ENCODE measurements at places on chromosomes 16 and 17. TPM values are rescaled to one million over a fixed set of nuclear protein-coding genes. Genes with fewer than 3 reads are reported as not detected.

Gene KRT28
- not detected for total RNA-seq

Gene TBC1D3C
- not detected for total RNA-seq

Gene PRR11
- 1.4 TPM for total RNA-seq

Gene PPL
- total RNA-seq = 23.8 TPM

Gene CES5A
- not detected for total RNA-seq

Gene OMG
- total RNA-seq = not detected

Gene MT1M
- total RNA-seq = 1.3 TPM

Gene SNF8
- 95.7 TPM for total RNA-seq

All from heart left ventricle (tissue), 16 donors.